ENCODE measurements at places on chromosomes 16 and 17. TPM values are rescaled to one million over a fixed set of nuclear protein-coding genes. Genes with fewer than 3 reads are reported as not detected.

GPR139 gene
- not detected for total RNA-seq

TLCD2 gene
- 0.09 TPM for total RNA-seq

KRTAP9-8 gene
- not detected for total RNA-seq

ATP1B2 gene
- 0.40 TPM for total RNA-seq

DPEP3 gene
- total RNA-seq = 0.18 TPM

HIGD1B gene
- not detected for total RNA-seq

TAT gene
- total RNA-seq = not detected

ELMO3 gene
- 5.3 TPM for total RNA-seq

ITGAD gene
- not detected for total RNA-seq

SYNGR3 gene
- 3.6 TPM for total RNA-seq

PLLP gene
- total RNA-seq = 0.49 TPM

KRTAP4-8 gene
- total RNA-seq = not detected

AANAT gene
- total RNA-seq = not detected

KRTAP4-6 gene
- not detected for total RNA-seq

MMP25 gene
- total RNA-seq = 1.9 TPM

PNMT gene
- not detected for total RNA-seq

GCGR gene
- total RNA-seq = not detected

ANKFN1 gene
- not detected for total RNA-seq

KRT222 gene
- total RNA-seq = not detected

NPW gene
- total RNA-seq = 9.4 TPM

STXBP4 gene
- 6.9 TPM for total RNA-seq

GRAP gene
- 10.1 TPM for total RNA-seq

ORC6 gene
- total RNA-seq = 56.6 TPM

COL1A1 gene
- total RNA-seq = 0.39 TPM

RPS6KB1 gene
- total RNA-seq = 52.3 TPM

TPPP3 gene
- not detected for total RNA-seq

KRTAP4-1 gene
- not detected for total RNA-seq

COG4 gene
- total RNA-seq = 51.9 TPM

SHISA6 gene
- not detected for total RNA-seq

CES3 gene
- total RNA-seq = 0.24 TPM

MAPT gene
- 0.42 TPM for total RNA-seq

KRT25 gene
- total RNA-seq = not detected

Data from CD8-positive, alpha-beta memory T cell (primary cell).